ENCODE measurements at places on chromosomes 5 and 9.
A peak's percentile ranks its signal among the peaks of the same experiment; 100 is the strongest.

DNA sequence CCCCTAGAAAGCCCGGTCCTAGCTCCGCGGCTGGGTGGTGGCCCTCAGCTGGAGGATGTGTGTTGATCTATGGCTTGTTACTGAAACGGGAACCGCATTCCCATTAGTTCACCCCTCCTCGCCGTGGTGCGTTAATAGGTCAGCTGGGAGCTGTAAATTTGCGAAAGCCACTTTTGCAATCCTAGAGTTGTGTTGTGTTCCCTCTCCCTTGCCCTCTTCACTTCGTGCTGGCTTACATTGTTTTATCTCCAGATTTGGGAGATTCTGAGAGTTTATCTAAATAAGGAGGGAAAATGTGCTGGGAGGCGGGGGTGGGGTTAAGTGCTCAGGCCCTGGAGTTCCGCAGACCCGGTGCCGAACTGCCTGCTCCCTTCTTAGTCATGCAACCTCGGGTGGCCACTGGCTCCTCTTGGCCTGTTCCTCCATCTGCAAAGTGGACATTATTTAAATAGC lies 62.8 kb downstream of the HMCN2 start:
- no peak for DNase-seq

- DNase-seq, result no peak
Measured at GRCh38 chr5:150948539-150948938, 43.8 kb upstream of the ZNF300 start.

DNA sequence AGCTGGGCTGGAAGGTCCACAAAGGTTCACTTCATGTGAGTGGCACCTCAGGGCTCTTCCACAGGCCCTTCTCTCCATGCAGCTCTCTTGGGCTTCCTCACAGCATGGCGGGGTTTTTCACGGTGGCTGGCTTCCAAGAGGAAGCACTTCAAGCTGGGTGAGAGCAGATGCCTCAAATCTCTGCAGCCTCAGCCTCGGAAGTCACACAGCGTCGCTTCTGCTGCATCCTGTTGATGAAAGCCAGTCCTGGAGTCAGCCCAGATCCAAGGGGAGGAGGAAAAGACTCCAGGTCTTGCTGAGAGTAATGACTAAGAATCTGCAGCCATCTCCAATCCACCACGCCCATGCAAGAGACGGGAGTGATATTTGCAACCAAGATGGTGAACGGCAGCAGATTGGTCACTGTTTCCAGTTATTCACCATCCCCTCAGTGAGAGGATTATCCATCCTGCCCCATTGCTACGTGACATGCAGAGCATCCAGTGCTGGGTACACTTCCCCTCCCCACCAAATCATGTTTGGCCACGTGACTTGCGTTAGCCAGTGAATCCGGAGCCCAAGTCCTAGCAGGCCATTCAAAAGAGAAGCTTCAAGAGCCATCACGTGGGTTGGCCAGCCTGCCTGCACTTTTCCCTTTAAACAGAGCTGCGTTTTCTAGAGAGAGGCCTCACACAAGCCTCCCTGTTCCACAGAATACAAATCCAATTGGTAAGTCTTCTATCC lies 173.9 kb downstream of the C9orf50 start:
- DNase-seq, result no peak

DNA sequence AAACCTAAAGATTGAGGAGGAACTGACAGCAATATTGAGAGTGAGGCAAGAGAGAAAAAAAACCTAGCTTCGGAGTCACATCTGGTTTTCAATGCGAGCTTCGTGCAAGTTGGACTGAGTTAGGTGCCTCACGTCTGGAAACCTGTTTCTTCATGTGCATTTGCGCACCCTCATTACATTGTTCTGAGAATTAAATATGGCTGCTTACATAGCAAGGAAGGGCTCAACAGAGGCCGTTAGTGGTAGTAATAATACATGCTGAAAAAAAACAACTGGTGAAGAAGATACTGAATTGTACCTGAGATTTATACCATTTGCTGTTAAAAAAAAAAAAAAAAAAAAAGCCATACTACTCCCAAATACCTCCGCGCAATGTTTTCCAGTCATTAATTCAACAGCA lies 18.6 kb downstream of the DNAJA1 start:
- no peak for DNase-seq

GRCh38 chr5:143820451-143820850 lies 8.5 kb downstream of the HMHB1 start:
- no peak for DNase-seq

- DNase-seq, result no peak
Measured at GRCh38 chr9:34524349-34524748, 1.6 kb upstream of the ENHO start.

- no peak for DNase-seq
Measured at GRCh38 chr9:131145245-131145644, 19.9 kb downstream of the NUP214 start.

DNA sequence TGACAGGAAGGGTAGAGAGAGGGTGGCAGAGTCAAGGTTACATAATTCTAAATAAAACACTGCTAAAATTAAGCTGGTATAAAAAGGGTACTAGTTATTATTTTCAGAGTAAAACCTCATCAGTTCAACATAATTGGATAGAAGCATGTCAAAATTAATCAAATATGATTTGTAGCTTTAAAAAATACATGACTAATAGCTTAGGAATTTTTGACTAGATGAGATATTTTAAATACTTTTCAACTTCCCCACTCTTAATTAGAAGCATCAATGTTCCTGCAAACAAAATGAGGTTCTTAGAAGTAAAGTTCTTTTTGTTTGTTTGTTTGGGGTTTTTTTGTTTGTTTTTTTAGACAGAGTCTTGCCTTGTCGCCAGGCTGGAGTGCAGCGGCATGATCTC lies 29.1 kb downstream of the HTR4 start:
- no peak for DNase-seq

GRCh38 chr9:135701959-135702721 lies at the start of gene KCNT1:
Gene KCNT1 (plus strand): TSS chr9:135702185. CDS start chr9:135702259, 74 bp downstream.
- peak; percentile 92 for DNase-seq

GRCh38 chr9:97502222-97502983 lies 937 bp downstream of the TMOD1 start:
- peak; percentile 45 for DNase-seq

- DNase-seq, result no peak
Measured at GRCh38 chr5:147568710-147569406, 59.0 kb upstream of the DPYSL3 start.

DNA sequence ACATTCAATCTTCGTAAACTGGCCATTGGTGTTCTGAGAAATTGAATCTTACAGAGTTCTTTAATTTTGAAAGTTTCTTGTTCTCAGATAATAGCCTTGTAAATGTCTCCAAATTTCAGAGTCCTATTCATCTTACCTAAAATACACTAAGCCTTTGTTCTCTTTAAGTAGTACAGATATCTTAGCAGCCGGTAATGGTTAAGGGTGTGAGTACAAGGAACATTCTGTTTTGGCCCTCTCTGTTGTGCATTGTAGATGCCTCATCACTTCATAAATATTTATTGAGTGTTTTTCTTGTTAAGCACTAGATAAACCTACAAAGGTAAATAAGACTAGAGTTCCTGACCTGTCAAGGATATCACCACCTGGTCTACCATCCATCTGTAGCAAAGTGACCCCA lies 35.2 kb downstream of the ZCCHC7 start:
- no peak for DNase-seq

DNA sequence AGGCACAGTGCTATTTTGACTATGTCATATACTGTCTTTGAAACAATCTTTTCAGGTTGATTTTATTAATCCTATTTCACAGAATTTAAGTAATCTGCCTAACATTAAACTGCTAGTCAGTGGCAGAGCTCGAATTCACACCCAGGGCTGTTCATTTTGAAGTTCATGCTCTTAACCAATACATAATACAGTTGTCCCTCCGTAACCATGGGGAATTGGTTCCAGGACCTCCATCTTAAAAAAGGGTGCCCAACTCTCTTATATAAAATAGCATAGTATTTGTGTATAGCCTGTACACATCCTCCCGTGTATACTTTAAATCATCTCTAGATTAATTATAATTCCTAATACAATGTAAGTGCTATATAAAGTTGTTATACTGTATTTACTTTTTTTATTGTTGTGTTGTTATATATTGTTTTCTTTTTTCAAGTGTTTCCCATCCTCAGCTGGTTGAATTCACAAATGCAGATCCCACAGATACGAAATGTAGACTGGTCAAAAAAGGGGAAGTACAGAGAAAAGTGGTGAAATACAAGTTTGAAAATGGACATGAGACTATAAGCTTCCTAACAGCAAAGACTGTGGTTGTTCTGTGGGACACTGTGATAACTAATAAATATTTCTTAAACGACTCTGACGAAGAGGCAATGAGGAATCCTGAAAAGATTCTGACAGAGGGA lies 18.3 kb downstream of the RFX3 start:
- DNase-seq, result no peak

GRCh38 chr9:93128715-93129224 lies 5.3 kb downstream of the NINJ1 start:
- DNase-seq, result no peak

DNA sequence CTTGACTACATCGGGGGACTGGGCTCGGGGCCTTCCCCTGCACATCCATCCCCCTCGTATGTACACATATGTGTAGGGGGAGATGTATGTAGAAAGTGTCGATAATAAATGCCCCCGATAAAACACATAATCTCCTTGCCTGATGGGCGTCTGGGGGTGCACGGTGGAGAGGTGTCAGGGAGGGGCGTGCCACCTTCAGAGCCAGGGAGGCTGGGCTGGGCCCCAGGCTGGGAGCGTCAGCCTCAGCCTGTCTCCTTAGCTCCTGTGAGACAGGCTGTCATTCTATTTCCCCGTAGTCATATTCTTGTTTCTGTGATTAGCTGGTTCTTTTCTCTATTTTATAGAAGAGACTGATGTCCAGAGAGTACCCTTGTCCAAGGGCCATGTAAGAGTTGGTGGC lies 4.7 kb upstream of the RXRA start:
- no peak for DNase-seq

DNA sequence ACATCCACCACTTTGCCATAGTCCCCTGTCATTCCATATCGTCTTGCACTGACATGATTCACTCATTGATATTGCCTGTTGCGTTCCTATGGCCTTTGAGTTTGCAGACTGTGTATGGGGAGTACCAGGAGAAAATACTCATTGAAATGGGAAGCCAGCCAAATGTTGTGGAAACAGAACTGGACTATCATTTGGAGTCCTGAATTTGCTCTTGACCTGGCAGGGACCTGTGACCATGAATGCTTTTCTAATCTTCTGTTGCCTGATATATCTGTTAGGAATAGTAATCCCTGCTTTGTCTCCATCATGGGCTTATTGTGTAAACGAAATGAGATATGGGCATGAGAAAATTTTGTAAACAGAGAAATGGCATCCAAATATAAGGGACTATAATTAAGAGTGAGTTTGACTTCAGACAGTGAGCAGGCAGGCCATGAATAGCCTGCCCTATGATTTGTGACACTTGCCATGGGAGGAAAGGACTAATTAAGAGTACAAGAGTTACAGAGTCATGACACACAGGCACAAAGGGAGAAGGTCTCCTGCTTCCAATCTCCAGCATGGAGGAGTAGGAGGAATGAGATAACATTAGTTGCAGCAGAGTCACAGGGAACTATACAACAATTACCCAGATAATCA lies 572.9 kb upstream of the SGCD start:
- no peak for DNase-seq

DNA sequence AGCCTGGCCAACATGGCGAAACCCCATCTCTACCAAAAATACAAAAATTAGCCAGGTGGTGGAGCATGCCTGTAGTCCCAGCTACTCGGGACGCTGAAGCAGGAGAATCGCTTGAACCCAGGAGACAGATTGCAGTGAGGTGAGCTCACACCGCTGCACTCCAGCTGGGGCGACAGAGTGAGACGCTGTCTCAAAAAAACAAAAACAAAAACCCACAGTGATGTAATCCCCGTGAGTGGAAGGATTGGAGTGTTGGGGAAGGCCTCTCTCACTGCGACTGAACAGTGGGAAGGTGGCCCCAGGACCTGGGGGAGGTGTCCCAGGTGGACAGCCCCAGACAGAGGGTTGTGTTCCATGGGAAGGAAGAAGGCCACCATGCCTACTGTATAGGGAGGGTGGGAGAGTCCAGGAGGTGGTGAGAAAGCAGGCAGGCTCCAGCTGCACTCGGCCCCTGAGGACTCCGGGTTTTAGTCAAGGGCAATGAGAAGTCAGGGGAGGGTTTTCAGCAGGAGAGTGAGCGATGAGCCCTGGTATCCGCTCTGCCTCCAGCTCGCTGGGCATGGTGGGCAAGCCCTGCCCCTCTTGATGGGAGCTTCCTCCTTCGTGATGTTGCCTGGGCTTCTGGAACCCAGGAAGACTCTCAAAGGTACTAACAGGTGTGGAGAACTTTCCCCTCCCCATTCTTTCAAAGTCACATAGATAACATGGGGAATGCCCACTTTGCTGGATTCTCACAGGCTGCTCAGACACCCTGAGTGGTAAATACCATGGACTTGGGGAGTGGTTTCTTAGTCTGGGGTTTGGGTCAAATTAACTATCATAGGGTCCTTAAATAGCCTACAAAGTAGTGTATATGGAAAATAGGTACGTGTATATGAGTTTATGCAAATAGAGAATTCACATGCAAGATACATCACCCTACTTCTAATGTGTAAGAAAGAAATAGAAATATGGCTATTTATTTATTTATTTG lies 74.7 kb downstream of the PPARGC1B start:
- no peak for DNase-seq

DNA sequence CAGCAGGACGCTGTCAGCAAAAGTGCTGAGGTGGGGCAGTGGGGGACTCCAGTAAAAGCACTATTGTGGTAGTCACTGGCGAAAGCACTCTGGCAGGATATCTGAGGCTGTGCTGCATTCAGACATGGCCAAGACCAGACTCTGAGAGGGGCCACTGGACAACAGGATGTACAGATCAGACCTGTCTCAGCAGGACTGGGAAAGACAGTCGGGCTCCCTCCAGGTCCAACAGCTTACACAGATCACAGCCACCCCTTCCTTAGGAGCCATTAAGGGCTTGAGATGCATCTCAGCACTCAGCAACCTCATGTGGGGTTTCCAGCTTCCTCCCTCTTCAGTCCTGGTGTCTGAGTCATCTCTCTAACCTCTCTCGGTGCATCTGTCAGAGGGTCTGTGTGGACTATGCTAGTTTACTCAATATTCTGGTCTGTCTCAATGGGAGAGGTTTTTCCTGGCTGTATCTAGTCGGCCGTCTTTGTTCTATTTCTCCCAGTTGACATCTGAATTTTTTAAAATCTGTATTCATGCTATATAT lies 154.5 kb downstream of the CWC27 start:
- DNase-seq, result no peak

GRCh38 chr9:20507431-20507830 lies 114.9 kb downstream of the MLLT3 start:
- no peak for DNase-seq

GRCh38 chr5:138641547-138642298 lies 66.5 kb upstream of the HSPA9 start:
- peak; percentile 40 for DNase-seq
